ENCODE measurements at places on chromosomes 1 and 21.

- H3K27me3 ChIP-seq, result no peaks in the 10 kb centered on the region
- H3K27ac ChIP-seq, result no peak overlapping the region
- DNase-seq, result no peak
- no peak overlapping the region for H3K4me3 ChIP-seq
- H3K36me3 ChIP-seq, result no peaks in the 10 kb centered on the region
Measured at GRCh38 chr1:116472431-116472961, 98.3 kb downstream of the CD58 start.

GRCh38 chr1:35885961-35886558 lies 3.1 kb downstream of the AGO1 start:
- no peak overlapping the region for H3K4me3 ChIP-seq
- no peaks in the 10 kb centered on the region for H3K27me3 ChIP-seq
- H3K4me1 ChIP-seq, result peaks cover 28% of the 10 kb centered on the region
- H3K36me3 ChIP-seq, result peaks cover 7% of the 10 kb centered on the region
- no peak overlapping the region for H3K27ac ChIP-seq

DNA sequence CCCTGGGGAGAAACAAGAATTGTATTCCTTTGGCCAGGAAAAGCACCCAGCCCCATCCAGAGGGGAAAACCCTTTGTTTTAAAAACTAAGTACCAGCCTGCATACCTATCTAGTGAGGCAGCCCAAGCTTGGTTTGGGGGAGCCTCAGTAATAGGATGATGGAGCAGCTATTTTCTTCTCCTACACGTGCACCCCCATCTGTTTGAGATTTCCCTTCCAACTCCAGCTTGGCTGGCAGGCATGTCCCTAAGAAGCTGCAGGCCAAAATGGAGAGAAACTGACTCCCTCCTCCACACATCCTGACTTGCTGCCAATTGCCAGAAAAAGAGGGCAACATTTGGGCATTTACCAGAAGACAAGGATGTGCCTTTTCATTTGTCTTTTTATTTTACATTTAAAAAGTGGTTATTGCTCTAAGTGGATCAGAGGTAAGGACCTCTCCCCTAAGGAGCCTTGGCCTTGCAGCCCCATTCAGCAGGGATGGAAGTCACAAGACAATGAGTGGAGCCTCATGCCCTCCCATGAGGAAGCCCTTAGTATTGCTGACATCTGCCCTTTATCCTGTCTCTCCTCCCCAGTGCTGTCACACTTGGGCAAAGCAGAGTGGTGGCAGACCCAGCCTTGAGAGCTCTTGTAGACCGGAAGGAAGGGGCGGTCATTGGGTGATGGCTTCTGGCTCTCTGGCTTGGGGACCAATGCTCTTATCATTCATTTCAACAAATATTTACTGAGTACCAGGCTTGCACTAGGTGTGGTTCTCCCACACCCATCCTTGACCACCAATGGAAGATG lies 8.6 kb downstream of the FNDC5 start:
- H3K4me3 ChIP-seq, result no peak overlapping the region
- peaks cover 30% of the 10 kb centered on the region for H3K4me1 ChIP-seq
- H3K36me3 ChIP-seq, result peaks cover 58% of the 10 kb centered on the region
- H3K27ac ChIP-seq, result no peak overlapping the region
- DNase-seq, result no peak

DNA sequence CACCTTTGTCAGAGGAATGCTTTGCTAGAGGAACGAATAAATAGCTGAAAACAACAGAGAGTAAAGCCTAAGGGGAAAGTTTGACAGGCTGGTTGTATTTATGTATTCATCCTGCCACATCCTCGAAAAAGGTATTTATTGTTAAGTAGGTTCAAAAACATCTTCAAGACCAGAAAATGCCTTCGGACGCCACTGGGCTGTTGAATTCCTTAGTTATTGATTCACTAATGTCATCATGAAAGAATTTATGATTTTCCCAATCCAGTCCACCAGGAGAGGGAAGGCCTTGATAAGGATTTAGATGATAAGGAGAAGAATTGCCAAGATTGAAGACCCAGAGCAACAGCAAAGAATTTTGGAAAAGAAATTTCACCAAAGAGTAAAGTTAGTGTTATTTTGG lies 35.2 kb upstream of the MAB21L3 start:
- no peaks in the 10 kb centered on the region for H3K4me1 ChIP-seq
- no peak overlapping the region for H3K27ac ChIP-seq
- H3K4me3 ChIP-seq, result no peak overlapping the region
- H3K27me3 ChIP-seq, result no peaks in the 10 kb centered on the region
- H3K36me3 ChIP-seq, result no peaks in the 10 kb centered on the region

DNA sequence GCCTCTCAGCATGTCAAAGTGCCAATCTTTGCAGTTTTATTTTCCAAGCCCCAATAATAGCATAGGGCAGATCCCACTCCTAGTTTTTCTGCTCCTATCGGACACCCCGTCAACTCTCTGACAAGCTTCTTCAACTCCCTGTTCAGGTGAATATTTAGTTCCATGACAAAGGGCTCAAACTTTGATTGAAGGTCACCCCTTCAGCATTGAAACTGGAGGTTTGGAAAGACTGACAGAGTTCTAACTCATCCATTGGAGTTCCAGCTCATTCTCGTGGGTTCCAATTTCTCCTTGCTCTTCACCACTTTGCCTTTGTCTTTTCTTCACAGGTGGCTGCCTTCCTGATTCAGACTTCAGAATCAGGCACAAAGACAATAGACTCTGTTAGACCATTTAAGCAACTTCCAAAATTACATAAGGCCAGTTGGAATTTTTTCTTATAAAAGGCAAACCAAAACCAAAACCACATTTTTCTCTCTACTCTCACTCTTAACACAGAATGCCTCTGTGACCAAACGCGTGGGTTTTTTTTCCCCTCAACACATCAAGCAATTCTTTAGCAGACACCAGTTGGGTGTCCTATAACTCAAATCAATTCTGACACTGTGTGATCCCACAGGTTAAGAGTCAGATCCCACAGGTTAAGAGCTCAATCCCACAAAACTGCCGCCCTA lies 169.3 kb upstream of the USP25 start:
- H3K27me3 ChIP-seq, result no peaks in the 10 kb centered on the region
- H3K27ac ChIP-seq, result no peak overlapping the region
- H3K36me3 ChIP-seq, result no peaks in the 10 kb centered on the region
- H3K4me3 ChIP-seq, result no peak overlapping the region
- H3K4me1 ChIP-seq, result no peaks in the 10 kb centered on the region

GRCh38 chr1:113734357-113735055 lies 24.8 kb downstream of the PHTF1 start:
- H3K4me1 ChIP-seq, result no peaks in the 10 kb centered on the region
- H3K4me3 ChIP-seq, result no peak overlapping the region
- DNase-seq, result no peak
- H3K27me3 ChIP-seq, result no peaks in the 10 kb centered on the region
- no peak overlapping the region for H3K27ac ChIP-seq
- H3K36me3 ChIP-seq, result peaks cover 4% of the 10 kb centered on the region

GRCh38 chr21:29074783-29075182 lies 1.3 kb upstream of the CCT8 start:
- H3K27ac ChIP-seq, result no peak overlapping the region
- H3K27me3 ChIP-seq, result no peaks in the 10 kb centered on the region
- H3K4me1 ChIP-seq, result peaks cover 13% of the 10 kb centered on the region
- no peaks in the 10 kb centered on the region for H3K36me3 ChIP-seq

GRCh38 chr1:175221557-175222175 lies 29.1 kb upstream of the KIAA0040 start:
- H3K4me1 ChIP-seq, result peaks cover 23% of the 10 kb centered on the region
- peak overlapping the region; percentile 24 for H3K27ac ChIP-seq
- no peaks in the 10 kb centered on the region for H3K36me3 ChIP-seq
- H3K27me3 ChIP-seq, result no peaks in the 10 kb centered on the region
- H3K4me3 ChIP-seq, result no peak overlapping the region
- peak; percentile 68 for DNase-seq

- no peaks in the 10 kb centered on the region for H3K4me1 ChIP-seq
- DNase-seq, result no peak
- H3K27ac ChIP-seq, result no peak overlapping the region
- H3K27me3 ChIP-seq, result no peaks in the 10 kb centered on the region
Measured at GRCh38 chr1:217614200-217614712, 16.6 kb downstream of the GPATCH2 start.

GRCh38 chr1:202063093-202063492 lies 52.7 kb downstream of the ELF3 start:
- peaks cover 5% of the 10 kb centered on the region for H3K27me3 ChIP-seq
- H3K36me3 ChIP-seq, result no peaks in the 10 kb centered on the region
- H3K4me3 ChIP-seq, result no peak overlapping the region

GRCh38 chr1:159746666-159747065 lies 32.3 kb upstream of the CRP start:
- H3K4me3 ChIP-seq, result no peak overlapping the region
- no peaks in the 10 kb centered on the region for H3K27me3 ChIP-seq
- H3K27ac ChIP-seq, result no peak overlapping the region
- no peak for DNase-seq
- no peaks in the 10 kb centered on the region for H3K36me3 ChIP-seq
- H3K4me1 ChIP-seq, result no peaks in the 10 kb centered on the region

GRCh38 chr1:54395281-54395934 lies 10.8 kb downstream of the SSBP3 start:
- no peaks in the 10 kb centered on the region for H3K27me3 ChIP-seq
- peaks cover 58% of the 10 kb centered on the region for H3K4me1 ChIP-seq

DNA sequence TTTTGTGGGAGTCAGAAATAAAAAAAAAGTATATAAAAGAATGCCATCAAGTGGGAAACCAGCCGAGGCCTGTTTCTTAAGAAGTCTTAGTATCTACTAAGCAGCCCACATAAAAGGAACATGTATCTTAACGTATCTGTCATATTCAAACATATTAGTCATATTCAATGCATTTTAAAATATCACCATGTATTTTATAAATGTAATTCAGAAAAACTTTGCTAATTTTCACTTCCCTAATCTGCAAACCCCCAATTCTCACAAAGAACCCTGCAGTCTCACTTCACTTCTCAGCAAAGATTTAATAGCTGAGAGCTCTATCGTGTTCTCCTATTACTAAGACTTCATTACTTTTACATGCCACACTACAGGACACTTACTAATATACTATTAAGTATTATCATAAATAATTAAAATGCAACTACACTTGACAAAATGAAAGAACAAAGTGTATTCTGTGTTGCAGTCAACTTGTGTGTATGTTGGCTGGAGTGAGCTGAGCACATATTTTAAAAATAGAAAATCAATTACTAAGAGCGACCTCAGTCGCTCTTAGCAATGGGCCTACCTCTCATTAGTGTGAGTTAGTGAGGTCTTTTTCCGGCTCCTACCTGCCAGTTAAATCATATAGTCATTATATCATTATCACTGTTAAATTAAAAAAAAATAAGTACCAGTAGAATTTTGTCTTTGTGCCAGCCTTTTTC lies 484.3 kb downstream of the LMO4 start:
- H3K27ac ChIP-seq, result no peak overlapping the region
- no peak for DNase-seq
- H3K36me3 ChIP-seq, result no peaks in the 10 kb centered on the region
- no peak overlapping the region for H3K4me3 ChIP-seq

DNA sequence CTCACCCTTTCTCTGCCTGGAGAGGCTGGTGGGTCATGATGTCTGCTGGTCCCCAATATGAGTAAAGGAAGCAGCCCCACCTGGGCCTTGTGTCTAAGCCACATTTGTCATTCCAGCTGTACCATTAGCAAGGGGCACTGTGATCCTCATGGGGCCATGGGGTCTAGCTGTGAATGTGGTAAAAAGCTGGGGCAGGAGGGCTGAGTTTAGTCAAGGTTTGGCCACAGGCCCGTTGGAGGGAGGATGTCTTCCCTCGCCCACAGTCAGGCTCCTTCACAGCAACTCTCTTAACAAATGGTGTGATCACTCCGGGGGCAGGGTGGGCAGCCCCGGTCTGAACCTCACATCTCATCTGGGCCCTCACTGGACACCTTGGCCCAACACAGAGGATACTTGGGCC lies 115.4 kb downstream of the DMRTB1 start:
- H3K27ac ChIP-seq, result no peak overlapping the region
- no peak overlapping the region for H3K4me3 ChIP-seq
- H3K36me3 ChIP-seq, result no peaks in the 10 kb centered on the region
- peaks cover 40% of the 10 kb centered on the region for H3K4me1 ChIP-seq
- DNase-seq, result no peak

DNA sequence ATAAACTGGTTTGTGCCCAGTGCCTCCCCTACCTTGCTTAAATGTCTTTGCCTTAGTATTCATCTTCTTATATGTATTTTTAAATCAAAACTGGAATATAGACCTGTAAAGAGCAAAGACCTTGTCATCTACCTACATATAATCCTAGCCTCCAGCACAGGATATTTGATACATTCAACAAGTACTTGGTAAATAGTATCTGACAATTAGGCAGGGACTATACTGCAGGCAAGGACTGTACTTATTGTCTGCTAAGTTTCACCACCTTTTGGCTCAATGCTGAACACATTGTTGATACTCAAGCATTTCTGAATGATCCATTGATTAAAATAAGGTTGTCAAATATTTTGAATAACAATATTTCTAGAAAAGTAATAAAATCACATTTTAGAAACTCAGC lies 96.4 kb downstream of the PKN2 start:
- H3K4me1 ChIP-seq, result no peaks in the 10 kb centered on the region
- H3K4me3 ChIP-seq, result no peak overlapping the region
- DNase-seq, result no peak
- no peak overlapping the region for H3K27ac ChIP-seq
- no peaks in the 10 kb centered on the region for H3K27me3 ChIP-seq

DNA sequence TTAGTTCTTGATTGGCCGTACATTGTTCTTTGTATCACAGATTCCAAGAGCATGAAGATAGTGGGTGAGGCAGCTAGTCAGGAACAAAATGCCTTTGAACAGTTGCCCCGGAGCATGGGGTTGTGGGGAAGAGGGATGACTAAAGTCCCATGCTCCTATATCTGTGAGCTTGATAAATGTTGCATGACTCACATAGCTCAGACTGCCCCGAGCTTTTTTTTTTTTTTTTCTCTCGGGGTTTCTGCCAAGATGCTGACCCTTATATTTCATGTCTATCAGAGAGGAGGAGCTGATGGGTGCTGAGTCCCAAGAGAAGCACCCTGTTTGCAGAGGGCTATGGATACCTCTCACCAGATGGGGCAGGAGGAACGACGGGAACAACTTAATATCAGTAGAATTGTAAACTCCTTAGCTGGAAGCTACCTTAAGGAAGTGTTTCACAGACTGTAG lies 40.6 kb downstream of the SRRM1 start:
- no peak overlapping the region for H3K4me3 ChIP-seq
- H3K4me1 ChIP-seq, result peaks cover 2% of the 10 kb centered on the region
- H3K27me3 ChIP-seq, result no peaks in the 10 kb centered on the region
- no peaks in the 10 kb centered on the region for H3K36me3 ChIP-seq

DNA sequence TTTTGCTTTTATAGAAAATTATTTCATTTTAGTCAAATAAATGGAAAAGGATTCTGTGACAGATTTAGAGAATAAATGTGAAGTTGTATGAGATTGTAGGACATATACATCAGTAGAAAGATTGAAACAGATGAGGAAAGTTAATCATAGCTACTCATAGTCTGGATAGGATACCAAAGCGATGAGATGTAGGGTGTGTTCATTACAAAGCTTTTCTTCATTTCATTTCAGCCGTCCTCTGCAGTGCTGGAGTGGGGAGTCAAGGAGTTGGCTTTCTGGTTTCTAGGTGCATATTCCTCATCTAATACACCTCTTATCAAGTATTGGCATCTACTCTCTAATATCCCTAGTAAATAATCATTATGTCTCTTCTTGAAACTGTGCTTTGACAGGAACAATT lies 149.5 kb upstream of the NEGR1 start:
- H3K27me3 ChIP-seq, result no peaks in the 10 kb centered on the region
- H3K4me3 ChIP-seq, result no peak overlapping the region
- H3K27ac ChIP-seq, result no peak overlapping the region
- H3K4me1 ChIP-seq, result no peaks in the 10 kb centered on the region
- H3K36me3 ChIP-seq, result no peaks in the 10 kb centered on the region
